Upper lobe of right lung (tissue), 1 donor: ENCODE measurements at places on chromosomes 6 and 20. TPM values are rescaled to one million over a fixed set of nuclear protein-coding genes. Genes with fewer than 3 reads are reported as not detected.

- H3K4me1 ChIP-seq: peaks cover 25% of the 10 kb centered on the region
- DNase-seq: peak; percentile 73
- H3K36me3 ChIP-seq: no peaks in the 10 kb centered on the region
- no peak overlapping the region for H3K27ac ChIP-seq
- H3K4me3 ChIP-seq: no peak overlapping the region
Measured at GRCh38 chr20:17898548-17898994, 70.0 kb downstream of the SNX5 start.

DNA sequence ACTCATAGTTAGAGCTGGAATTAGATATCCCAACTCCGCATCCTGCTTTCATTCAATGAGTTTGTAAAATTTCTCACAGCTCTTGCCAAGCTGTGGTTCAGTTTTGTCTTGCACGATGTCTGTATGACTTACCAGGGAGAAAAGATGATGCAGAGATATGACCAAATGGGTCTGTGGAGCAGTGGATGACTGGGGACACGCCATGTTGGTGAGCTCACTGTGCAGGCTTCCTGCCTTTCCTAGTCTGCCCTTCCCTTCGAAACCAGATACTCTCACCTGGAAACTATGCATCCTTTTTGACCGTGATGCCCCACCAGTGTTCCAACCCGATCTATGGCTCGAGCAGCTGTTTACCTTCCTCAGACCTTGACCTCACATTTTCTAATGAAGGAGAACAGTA is 262.7 kb upstream of the BMP2 start:
- no peak for DNase-seq
- H3K27me3 ChIP-seq: no peaks in the 10 kb centered on the region
- no peak overlapping the region for H3K4me3 ChIP-seq
- no peak overlapping the region for H3K27ac ChIP-seq
- no peaks in the 10 kb centered on the region for H3K4me1 ChIP-seq

GRCh38 chr6:113599444-113599843 is 257.7 kb upstream of the MARCKS start:
- peaks cover 5% of the 10 kb centered on the region for H3K4me1 ChIP-seq
- H3K27me3 ChIP-seq: no peaks in the 10 kb centered on the region
- no peak for DNase-seq
- no peak overlapping the region for H3K27ac ChIP-seq
- no peaks in the 10 kb centered on the region for H3K36me3 ChIP-seq

NDRG3 gene
- 30.3 TPM for total RNA-seq

OTOR gene
- not detected for total RNA-seq
